Stimulated activated CD8-positive, alpha-beta memory T cell treated with anti-CD3 and anti-CD28 coated beads, Interleukin-15, amount 100 ng/mL, for 48 hours (primary cell): ENCODE measurements at places on chromosomes 2 and 18.

DNA sequence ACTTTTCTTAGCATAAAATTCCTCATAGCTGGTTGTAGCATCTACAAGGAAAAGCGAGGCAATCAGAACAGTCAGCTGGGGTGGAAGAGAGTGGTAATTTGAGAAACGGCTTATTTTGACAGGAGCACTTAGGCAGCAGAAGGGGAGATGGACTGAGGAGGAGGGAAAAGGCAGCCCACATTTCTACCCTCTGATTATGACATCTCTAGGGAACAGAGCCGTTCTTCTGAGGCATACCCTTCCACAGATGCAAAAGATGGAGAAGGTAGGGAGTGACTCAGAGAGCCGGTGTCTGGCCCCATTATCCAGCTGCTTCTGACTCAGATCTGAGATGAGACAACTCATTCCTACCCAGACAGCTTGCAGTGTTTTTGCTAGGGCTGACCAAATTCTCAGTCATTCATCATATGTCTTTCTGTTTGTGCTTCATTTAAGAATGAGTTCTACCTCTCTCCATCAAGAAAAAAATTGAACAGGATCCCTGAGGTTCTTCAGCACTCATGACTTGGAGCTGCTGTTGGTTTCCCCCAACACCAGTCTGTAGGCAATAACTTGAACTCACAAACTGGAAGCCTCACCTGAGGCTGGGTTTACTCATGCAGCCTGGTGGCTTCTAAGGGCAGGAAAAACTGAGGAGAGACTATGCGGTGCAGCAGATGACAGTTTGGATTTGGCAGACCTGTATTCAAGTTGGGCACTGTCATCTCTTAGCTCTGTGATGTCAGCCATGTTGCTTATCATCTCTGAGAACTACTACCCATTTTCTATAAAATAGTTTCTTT is 15.9 kb upstream of the SEC11C start:
- DNase-seq, result peak; percentile 15

DNA sequence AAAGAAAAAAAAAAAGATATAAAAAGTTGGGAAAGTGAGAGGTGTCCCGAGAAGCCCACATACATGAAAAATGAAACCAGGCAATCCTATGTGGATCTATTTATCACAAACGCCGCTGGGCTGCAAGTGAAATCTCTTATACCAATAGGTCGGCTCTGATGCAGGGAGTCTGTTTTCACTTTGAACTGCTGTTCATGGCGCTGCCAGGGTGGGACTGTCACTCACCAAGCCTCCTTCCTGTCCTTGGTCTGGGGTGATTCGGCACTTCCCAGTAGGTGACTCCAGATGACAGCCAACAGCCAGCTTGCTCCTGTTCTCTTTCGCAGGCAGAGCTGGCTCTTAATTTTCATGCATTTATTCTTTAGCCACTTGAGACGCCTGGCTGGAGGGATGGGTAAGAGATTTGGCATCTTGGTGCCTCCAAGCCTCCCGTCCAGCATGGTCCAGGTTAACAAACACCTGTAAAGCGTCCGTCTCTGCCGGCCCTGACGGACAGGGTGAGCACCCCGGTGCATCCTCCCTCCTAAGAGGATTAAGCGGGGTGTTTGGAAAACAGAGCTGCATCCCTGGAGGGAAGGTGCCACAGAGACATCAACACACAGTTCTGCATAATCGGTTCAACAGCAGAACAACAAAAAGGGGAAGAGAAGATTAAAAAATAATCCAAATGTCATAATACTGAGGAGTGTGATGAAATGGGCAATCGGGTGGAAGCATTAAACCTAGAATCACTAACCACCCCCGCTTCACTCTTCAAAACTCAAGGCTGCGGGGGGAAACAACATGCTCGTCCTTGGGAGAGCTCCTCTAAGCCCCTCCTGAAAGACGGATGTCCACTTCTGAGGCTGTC is 58.7 kb downstream of the STEAP3 start:
- no peak for DNase-seq

GRCh38 chr2:59025157-59025757 is 784.1 kb upstream of the FANCL start:
- no peak for DNase-seq

- no peak for DNase-seq
Observed at GRCh38 chr2:71675296-71675695, 221.9 kb downstream of the DYSF start.

DNA sequence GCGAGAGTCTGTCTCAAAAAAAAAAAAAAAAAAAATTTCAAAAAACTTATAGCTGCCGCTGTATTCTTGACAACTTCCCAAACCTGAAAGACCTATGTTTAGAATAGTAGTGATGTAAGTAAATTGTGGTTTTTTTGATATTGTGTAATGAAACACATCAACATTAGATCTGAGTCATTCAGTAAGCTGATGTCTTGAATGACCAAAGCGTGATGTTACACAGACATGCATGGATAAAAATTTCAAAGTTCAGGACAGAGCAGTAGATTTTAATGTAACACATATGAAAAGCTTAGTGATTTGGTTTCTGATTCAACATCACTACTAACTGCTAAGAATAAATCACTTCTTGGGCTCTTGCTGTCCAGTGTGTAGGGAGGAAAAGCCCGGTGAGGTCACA is 69.3 kb upstream of the MEX3C start:
- no peak for DNase-seq

DNA sequence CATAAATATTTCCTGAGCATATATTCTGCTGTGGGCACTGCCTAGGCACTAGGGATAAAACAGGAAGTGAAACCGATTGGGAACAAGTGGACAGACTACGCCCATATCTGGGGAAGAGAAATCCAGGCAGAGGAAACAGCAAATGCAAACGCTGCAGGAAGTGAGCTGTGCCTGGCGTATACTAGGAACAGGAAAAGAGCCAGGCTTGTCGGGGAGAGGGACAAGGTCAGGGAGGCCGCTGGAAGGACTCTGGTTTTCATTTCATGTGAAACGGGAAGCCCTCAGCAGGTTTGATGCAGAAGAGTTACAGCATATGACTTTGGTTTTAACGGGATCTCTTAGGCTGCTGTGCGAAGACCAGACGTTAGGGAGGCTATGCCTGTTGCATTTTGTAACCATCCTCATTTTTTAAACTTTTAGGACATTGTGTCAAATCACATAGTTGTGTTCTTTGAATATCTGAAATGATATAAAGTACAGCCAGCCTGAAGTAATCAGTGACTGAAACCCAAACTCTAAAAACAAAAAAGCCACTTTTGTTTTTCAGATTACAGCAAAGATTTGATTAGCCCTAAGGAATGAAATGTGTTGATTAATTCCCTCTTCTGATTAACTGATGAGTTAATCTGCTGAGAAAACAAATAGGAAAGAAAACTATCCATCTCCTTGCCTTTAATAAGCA is 110.2 kb upstream of the PIEZO2 start:
- no peak for DNase-seq

DNA sequence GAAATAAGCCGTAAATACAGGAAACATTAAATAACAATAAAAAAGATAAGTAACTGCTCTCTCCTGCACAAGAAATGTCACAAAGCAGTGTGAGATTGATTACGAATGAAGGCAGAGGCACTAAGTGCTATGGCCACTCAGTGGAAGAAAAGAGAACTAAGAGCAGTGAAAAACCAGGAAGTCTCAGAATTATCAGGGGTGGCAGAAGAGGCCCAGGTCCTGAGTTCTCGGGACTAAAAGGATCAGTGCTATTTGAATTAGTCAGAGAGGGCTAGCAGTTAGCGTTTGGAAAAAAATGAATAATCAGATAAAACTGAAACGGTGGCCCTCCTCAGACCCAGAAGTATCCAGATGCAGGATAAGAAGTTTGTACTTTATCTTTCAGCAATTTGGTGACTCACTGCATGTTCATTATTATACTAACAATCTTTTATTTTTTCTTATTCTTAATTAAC is 367.1 kb downstream of the ZEB2 start:
- DNase-seq, result no peak

- DNase-seq, result no peak
Observed at GRCh38 chr2:105590780-105591660, 153.7 kb upstream of the NCK2 start.

GRCh38 chr2:20444993-20445910 is 1.6 kb upstream of the RHOB start:
- no peak for DNase-seq

DNA sequence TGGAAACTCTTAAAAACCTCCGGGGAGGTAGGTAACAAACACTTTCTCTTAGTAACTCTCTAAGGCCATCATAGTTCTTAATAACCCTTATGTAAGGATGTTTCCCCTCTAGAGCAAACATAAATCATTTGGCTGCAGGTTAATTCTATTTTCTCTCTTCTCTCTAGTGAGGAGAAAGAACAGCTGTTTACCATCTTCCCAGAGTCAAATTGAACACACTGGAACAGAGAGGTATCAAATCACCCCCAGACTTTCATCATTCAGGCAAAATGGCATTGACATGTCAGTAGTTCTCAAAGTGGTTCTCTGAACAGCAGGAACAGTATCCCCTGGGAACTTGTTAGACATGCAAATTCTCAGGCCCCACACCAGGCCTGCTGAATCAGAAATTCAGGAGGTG is 240.7 kb downstream of the MEIS1 start:
- no peak for DNase-seq

DNA sequence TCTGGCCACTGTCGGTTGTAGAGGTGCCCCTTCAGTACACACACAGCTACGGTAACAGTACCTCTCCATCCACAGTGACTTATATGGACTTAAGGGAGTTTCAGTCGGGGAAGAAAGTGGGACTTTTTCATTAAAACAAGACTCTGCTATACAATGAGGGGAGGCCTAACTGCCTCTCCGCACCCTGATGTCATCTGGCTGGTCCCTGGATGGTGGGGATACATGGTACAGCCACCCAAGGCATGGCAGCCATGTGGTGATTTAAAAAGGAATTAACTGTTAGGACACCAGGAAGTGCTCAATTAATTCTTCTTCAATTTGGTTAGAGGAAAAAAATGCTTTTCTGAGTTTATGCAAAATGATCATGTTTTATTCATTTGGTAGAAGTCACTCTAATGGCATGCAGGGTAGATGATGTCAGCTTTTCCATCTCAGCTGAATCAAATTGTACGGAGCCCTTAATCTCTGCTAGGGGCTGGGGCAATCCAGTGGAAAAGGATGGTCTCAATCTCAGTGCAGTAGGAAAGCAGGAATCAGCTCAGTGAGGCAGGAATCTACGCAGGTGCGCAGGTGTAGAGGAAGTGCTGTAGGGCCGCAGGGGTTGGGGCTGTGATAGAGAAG is 243.9 kb downstream of the PRKCE start:
- no peak for DNase-seq

DNA sequence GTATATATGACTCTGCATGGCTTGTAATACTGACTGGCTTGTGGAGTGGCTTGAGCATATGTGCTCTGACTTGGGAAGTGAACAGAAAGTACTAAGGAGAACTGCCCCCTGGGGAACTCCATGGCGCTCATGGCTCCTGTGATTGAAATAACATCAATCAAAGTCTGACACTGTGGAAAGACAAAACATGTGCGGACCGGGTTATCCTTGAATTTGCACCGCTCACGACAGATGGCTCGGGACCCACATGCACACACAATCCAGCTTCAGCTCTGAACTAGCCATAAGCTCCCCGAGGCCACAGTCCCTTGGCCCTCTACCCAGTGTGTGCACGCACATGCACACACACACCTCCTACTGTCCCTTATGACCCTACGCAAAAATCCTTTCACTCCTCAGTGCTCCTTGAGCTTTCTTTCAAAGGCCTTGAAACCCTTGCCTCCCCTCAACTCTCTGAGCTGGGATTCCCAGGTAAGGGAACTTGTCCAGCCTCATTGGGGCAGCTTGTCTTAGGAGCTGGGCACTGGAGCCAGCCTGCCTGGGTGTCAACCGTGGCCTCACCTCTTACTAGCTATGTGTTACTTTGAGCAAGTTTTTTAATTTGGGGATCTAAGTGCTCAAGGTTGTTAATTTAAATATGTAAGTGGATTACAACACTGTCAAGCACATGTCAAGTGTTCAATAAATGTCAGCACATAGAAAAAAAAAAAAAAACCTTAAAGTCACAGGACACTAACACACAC is 43.6 kb downstream of the MRPS5 start:
- no peak for DNase-seq

- no peak for DNase-seq
Observed at GRCh38 chr2:231399853-231400680, 4.6 kb downstream of the B3GNT7 start.

DNA sequence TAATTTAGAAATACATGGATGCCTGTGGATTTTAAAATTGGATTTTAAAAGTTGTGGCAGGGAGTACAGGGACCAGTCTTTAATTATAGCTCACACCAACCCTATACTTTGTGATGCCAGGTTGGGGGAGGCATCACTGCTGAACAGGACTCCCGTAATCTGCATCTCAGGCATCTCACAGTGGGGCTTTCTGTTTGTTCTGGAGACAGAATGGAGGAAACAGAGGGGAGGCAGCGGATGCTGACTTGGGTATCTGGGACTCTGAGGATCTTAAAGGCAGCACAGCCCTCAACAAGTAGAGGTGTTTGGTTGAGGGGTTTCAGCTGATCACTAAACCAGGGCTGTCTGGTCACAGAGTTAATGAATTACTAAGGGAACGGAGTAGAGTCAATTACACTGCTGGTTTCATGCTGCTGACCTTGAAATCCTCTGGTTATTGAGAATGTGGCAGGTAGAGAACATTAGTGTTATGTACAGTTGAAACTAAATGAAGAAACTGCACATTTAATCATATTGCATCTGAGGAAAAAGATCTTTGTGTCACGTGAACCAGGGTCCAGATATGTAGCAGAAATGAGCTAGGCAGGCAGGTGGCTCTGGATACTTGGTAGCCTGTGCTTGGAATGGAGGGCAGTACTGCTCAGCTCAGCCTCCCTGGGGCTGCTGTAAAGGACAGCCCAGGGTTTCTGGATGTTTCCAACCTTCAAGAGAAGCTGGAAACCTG is 40.3 kb downstream of the FHOD3 start:
- no peak for DNase-seq
